Tracheal epithelial cell (primary cell): ENCODE measurements at places on chromosomes 3 and 15. TPM values are rescaled to one million over a fixed set of nuclear protein-coding genes. Genes with fewer than 3 reads are reported as not detected.

Gene WDR76
- total RNA-seq, result 3.6 and 7.5 TPM in 2 replicates

Gene KIF15
- 0.85 and 2.4 TPM in 2 replicates for total RNA-seq

Gene GPR62
- total RNA-seq, result not detected in 2 replicates

Gene RTP4
- 0.48 TPM in 1 of 2 replicates, not detected in the other for total RNA-seq

Gene CFAP20DC
- total RNA-seq, result 7.7 and 12.8 TPM in 2 replicates
